Amygdala (tissue), 56 donors: ENCODE measurements at places on chromosomes 7 and 10.
A peak's percentile ranks its signal among the peaks of the same experiment; 100 is the strongest.

- no peak for DNase-seq
Observed at GRCh38 chr7:143511593-143512047, 33.9 kb downstream of the TAS2R41 start.

DNA sequence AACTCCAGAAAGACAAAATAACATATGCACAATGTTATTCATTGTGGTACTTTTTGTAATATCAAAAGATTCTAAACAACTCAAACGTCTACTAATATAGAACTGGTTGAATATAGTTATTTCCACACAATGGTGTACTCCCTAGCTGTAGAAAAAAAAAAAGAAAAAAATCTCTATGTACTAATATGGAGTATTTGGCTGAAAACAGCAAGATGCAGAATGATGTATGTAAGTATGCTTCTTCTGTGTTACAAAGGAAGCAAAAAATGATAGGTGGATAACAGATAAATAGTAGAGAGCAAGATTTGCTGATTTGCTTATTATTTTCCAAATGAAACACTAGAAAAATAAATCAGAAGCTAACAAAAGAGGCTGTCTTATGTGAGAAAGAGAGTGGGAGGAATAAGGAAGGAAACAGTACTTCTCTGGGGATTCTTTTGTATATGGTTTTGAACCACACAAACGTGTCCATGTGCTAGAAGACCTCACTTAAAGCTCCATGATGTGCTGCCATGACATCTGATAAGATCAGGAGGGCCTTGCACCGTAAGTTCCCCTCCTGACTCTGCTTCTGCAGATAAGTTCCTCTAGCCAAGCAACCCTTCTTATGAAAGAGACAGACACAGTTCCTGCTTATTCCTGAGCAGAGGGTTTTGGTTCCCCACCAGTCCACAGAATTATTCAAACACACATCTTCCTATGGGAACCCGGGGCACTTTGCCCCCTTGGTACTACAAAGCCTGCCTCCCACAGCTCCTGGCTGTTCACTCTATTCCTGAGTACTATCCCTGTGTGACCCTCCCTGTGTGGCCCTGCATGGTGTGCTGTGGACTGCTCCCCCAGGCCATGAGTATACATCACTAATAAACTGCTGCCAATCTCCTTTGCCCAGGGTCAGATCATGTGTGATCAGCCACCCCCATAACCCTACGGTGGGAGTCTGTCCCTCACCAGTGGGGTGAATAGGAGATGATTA is 159.1 kb downstream of the CCDC71L start:
- DNase-seq: no peak

- DNase-seq: peak; percentile 91
Observed at GRCh38 chr7:140479062-140479738, at the start of gene MKRN1. Gene MKRN1 (minus strand): TSS chr7:140479505. CDS start chr7:140479344, 161 bp downstream.

DNA sequence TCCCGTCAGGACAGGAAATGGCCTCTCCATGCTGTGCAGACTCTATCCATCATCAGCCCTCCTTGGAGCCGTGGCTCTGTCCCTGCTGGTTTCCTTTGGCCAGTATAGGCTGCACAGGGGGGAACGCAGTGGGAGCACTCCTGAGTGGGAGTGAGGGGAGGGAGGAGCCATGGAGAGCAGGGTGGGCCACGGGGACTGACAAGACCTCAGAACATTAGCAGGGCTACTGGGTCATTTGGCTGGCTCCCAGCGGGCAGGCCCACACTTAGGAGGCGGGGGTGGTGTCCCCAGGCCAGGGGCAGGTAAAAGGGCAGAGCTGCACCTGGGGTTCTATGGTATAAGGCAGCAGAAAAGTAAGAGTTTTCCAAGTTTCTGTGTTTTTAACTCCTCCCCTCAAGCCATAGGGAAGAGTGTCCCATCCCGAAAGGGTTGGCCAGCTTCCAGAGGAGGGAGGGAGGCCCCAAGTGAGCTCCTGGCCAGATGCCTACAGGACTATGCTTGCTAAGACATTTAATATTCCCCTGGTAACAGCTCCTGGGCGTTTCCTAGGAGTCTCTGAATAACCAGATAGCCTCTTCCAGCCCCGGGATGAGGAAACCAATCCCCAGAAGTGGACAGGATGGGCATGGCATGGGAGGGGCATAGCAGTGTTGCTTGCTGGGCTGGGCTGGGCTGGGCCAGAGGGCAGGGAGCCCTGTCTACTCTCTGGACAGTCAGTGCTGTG is 5.5 kb upstream of the OPN4 start:
- no peak for DNase-seq

GRCh38 chr7:155187061-155187785 is 110.5 kb upstream of the INSIG1 start:
- DNase-seq: no peak

DNA sequence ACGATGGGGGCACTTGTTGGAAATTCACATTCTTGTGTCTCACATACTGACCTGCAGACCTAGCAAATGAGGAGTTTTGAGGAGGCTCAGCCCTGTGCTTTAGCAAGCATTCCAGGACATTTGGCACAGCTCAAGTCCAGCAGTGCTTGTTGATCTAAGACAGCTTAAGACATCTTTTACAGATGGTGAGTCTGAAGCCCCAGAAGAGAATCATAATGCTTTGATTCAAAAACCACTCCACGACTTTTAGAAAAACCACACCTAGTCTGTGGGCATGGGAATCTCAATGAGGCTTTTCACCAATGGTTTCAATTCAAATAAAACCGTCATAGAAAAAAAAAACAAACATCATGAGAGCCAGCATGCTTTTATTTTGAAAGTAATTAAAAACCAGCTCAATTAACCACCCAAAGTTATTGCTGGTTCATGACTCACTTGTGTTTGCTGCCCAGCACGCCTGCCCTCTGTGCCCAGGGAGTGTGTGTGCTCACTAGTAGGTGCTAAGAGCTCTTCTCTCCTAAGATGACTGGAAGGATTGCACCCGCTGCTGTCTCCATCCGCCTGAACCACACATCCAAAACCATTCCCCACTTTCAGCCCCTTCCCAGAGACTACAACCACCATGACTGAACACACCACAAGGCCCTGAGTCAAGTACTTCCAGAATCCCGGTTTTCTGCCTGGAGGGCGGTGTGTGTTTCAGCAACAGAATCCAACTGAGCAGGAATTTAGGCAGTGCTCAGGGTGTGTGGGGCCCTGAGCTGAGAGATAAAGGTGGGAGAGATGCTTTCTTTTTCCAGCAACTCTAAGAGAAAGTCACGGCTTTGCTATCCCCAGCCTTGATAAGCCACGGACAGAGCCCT is 130.2 kb upstream of the ADAM12 start:
- no peak for DNase-seq

GRCh38 chr7:30906014-30906413 is 5.6 kb upstream of the AQP1 start:
- DNase-seq: no peak

DNA sequence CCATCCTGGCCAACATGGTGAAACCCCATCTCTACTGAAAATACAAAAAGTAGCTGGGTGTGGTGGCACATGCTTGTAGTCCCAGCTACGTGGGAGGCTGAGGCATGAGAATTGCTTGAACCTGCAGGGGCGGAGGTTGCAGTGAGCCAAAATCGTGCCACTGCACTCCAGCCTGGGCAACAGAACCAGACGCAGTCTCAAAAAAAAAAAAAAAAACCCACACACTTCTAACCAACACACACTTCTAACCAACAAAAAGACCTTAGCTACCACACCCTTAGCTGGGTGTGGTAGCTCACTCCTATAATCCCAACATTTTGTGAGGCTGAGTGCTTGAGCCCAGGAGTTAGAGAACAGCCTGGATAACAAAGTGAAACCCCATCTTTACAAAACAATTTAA is 33.9 kb upstream of the SPOCK2 start:
- no peak for DNase-seq

DNA sequence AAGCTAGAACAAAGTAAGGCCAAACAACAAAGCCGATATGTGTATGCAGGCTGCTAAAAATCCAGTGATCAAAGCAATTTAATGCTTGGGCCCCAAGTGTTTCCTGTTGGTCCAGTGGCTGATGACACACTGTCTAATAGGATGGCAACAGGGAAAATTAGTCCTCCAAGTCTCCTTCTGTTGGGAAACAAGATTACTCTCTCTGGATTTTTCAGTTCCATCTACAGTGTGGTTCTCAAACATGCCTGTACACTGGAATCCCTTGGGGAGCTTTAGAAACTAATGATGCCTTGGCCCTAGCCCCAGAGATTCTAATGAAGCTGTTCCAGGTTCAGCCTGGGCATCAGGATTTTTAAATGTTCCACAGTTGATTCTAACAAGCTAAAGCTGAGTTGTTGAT is 198.7 kb downstream of the AHR start:
- DNase-seq: no peak

- DNase-seq: no peak
Observed at GRCh38 chr7:101218236-101219125, 516 bp downstream of the ZNHIT1 start.

GRCh38 chr10:125584954-125585353 is 98.0 kb downstream of the TEX36 start:
- no peak for DNase-seq

- no peak for DNase-seq
Observed at GRCh38 chr10:98957801-98958200, 277.9 kb downstream of the HPSE2 start.

GRCh38 chr10:5843686-5844344 is 30.6 kb upstream of the GDI2 start:
- DNase-seq: no peak

GRCh38 chr10:84314275-84314674 is 14.1 kb upstream of the CCSER2 start:
- no peak for DNase-seq

GRCh38 chr10:13705526-13706174 is 118.9 kb downstream of the PRPF18 start:
- DNase-seq: no peak

DNA sequence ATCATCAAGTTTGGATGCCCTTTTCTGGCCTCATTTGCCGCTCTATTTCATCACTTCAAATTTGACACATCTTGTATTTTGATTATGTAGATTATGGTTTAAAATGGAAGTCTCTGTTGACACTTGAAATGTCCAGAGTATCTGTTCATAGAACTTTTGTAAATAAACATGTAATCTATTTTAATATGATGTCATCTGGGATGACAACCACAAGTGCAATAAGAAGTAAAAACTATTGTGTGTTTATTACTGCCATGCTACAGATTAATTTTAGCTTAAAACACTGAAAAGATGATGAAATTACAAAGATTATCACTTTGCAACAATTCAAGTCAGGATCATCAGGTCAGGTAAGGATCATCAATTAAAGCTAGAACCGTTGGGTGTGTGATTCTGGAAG is 30.0 kb downstream of the CYP2C8 start:
- no peak for DNase-seq

DNA sequence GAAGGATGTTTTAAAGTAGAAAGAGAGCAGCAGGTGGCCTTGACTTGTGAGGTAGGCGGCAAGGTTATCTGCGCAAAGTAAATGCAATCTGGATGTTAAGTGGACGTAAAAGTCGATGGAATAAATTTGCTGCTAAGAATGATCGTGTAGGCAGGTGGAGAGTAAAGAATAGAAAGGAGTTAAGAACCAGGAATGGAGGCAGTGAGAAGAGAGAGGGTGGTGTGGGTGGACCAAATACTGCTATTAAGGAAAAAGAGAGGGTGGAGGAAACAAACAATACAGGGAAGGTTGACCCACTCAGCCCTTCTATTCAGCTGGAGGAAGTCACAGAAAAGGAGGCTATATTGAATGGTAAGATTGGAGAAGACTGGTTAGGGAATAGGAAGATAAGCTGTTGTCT is 1.9 kb upstream of the CUL1 start:
- no peak for DNase-seq

GRCh38 chr7:135091717-135092116 is 56.2 kb upstream of the TMEM140 start:
- DNase-seq: no peak

- DNase-seq: no peak
Observed at GRCh38 chr10:37856881-37857286, 526 bp downstream of the ZNF248 start.

GRCh38 chr7:108613147-108613948 is 43.7 kb downstream of the DNAJB9 start:
- DNase-seq: no peak

DNA sequence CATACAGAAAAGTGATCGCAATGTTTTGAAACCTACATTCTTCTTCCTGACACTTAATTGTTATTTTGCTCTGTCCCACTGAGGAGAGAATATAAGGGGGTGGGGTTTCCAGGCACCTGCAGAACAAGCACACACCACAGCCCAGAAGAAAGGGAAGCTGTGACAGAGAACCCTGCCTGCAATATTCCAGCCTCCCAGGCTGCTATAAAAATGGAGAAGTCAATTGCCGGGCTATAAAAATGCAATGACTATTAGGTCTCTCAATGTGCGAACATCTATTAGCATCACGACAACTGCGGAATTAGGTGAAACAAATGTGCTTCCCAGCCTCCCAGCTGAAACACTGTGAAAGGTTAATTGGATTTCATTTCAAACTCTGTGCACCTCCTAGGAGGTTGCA is 145.3 kb upstream of the FRMD4A start:
- DNase-seq: no peak

DNA sequence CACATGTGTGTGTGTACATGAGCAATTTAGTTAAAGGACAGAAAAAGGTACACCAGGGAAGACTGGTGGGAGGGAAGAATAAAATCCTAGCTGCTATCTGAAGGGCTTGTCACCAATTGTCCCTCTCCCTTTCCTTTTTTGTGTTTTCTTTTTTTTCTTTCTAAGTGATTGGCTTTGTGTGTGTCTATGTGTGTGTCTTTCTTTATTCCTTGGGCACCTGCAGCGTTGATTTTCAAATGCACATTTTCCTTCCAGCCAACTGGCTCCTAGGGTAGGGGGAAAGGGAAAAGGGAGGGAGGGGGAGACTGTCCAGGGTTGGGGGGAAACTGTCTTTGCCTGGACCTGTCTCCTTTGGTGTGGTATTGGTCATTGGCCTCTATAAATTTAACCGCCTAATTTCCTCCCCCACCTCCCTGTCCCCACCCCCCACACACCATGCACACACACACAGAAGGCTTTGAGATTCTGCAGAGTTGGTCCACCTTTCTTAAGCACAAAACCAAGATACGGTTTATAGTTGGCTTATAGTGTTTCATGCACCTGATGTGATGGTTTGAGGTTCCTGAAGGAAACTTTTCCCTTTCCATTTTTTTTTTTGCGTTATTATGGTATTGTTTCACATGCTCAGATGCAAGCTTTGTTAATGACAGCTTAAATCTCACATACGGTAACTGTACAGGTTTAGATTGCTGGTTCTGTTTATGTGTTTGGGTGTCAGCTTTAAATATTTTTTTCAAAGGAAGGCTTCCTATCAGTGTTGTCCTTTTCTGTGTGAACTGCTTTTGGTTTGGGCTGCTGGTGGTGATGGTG is 2.6 kb downstream of the AUTS2 start:
- no peak for DNase-seq
